CD4-positive, alpha-beta T cell (primary cell): ENCODE measurements at places on chromosomes 1 and 21.

GRCh38 chr1:47196622-47197021, 6.8 kb upstream of the PDZK1IP1 start:
- DNase-seq: no peak

GRCh38 chr1:102241431-102242338, 245.0 kb upstream of the OLFM3 start:
- DNase-seq: no peak

GRCh38 chr1:117821774-117822482, 107.5 kb downstream of the GDAP2 start:
- DNase-seq: no peak

DNA sequence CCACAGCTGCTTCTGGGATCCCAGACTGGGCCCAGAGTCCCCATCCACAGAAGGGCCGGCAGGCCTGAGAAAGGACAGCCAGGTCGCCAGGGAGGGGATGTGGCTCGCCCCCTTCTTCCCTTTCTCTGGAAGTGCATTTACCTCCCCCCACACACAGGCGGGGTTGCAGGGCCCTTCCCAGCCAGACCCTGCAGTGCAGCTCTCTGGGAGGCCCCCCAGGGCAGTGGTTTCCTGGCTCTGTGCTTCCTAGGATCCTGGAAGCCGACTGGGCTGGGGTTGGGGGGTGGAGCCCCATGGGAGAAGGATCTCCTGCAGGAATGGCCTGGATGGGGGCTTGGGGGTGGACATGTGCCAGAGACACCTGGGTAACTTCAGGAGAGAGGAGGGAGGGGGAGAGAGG, 4.2 kb upstream of the COL6A1 start:
- no peak for DNase-seq

DNA sequence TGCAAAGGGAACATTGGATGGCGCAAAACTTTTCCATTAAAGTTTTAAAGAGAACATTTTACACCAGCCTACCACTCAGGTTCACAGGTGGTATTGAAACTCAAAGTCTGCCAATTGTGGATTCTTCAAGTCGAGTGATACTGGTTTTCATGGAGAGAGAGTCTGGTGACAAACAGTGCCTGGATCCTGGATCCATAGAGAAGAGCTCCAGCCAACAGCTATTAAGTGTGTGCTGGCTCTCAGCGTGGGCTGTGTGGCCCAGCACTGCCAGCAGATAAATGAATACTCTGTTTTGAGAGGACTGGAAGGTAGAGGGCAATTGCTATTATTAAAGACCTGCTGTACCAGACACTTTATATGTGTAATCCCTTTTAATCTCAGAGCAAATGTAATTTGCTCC, 118.9 kb upstream of the SYT6 start:
- no peak for DNase-seq

DNA sequence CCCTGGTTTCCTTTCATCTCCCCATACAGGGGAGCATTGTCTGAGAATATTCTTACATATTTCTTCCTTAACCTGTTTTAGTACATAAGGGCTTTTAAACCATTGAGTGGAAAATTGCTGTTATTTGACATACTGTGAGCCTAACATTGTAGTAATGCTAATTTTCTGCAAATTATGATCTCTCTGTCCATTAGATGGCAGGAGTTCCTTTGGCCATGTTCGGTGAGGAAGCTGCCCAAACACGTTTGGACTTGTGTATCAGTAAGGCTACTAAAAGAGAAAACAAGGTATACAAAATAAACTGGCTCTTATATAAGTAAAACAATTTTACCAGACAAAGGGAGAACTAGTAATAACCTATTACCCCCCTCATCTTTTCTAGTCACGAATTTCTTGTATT, 29.2 kb downstream of the CDC7 start:
- no peak for DNase-seq

- no peak for DNase-seq
Observed at GRCh38 chr1:244297087-244297486, 154.6 kb downstream of the ADSS2 start.

GRCh38 chr1:24964811-24965570, 34.9 kb upstream of the RUNX3 start:
- peak; percentile 70 for DNase-seq

DNA sequence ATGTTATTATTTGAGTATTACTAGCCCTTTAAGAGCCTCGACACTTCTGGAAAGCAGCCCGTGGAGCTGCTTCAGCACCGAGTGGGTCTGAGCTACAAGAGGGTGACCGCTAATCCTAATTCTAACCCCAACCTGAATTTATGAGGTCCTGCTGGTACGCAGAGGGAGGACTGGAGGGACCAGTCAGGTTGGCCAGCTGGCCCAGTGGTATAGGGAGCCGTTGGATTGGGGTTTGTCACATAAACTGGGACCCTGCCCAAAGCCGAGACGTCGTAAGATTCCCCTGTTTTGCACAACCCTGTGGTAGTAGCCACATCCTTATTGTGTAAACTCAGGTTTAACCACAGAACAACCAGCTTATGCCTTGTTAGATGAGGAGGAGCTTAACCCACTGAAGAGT, 60.8 kb upstream of the F3 start:
- DNase-seq: no peak
